ENCODE measurements at places on chromosomes 16 and 17. TPM values are rescaled to one million over a fixed set of nuclear protein-coding genes. Genes with fewer than 3 reads are reported as not detected.

GRCh38 chr17:81460856-81461460 is 51.6 kb downstream of the ACTG1 start:
- DNase-seq = no peak

DNA sequence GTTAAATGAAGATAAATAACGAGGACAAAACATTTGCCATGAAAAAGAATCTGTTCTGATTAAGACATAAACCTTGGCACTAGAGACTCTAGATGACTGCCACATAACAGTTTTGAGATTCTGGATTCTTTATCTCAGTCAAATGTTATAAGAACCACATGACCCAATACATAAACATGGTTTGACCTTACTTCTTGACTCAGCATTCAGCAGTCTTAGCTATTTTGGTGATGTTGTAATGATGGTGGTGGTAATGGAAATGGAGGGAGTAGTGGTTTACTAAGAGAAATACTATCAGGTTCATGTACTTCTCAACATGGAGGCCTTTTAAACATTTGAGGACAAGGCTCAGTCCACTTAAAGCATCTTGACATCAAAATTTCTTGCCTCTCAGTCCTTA is 925.4 kb downstream of the CDH11 start:
- no peak for DNase-seq

The CCL7 gene
- not detected for polyA plus RNA-seq

DNA sequence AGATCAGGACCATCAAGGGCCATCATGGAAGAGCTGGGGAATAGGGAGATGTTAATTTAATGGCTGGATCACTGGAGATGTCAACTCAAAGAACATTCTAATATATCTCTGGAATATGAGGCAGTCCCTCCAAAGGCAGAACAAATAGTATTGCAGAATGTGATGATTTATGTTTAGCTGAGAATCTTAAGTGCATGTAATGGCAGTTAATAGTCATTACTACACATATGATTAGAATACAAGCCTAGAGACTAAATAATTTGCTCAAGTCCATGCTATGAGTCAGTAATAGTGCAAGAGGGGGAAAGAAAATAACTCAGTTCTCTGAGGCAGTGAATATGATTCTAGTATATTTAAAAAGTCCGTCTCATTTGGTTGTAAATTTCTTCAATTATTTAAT is 32.3 kb downstream of the SNTB2 start:
- DNase-seq = no peak

The SENP3 gene
- 61.2 TPM for polyA plus RNA-seq

DNA sequence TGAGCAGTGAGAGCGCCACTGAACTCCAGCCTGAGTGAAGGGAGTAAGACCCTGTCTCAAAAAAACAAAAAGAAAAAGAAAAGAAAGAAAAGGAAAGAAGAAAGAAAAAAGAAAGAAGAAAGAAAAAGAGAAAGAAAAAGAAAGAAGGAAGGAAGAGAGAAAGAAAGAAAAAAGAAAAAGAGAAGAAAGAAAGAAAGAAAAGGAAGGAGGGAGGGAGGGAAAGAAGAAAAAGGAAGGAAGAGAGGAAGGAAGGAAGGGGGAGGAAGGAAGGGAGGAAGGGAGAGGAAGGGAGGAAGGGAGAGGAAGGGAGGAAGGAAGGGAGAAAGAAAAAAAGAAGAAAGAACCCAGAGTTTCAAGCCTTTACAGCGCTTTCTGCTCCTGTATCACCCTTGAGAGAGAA is 19.1 kb downstream of the GINS3 start:
- no peak for DNase-seq

DNA sequence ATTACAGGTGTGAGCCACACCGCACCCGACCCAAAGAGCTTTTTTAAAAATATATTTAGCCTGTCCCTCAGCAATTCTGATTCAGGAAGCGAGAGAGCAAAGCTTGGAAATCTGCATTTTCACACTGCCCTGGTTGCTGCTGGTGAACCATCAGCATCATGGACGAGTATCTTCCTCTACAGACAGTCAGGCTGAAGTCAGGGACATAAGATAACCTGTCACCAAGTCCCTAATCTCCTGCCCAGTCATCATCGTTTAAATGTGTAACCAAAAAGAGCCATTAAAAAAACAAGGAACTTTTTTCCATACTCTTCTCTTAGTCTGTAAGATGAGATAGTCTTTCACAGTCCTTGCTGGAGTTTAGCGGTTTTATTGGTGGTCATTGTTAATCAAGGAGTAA is 6.7 kb downstream of the PMM2 start:
- DNase-seq = no peak

- no peak for DNase-seq
Observed at GRCh38 chr17:49523706-49524472, 28.8 kb downstream of the NGFR start.

The CX3CL1 gene
- polyA plus RNA-seq = 33.2 TPM

The GGT6 gene
- 8.3 TPM for polyA plus RNA-seq

DNA sequence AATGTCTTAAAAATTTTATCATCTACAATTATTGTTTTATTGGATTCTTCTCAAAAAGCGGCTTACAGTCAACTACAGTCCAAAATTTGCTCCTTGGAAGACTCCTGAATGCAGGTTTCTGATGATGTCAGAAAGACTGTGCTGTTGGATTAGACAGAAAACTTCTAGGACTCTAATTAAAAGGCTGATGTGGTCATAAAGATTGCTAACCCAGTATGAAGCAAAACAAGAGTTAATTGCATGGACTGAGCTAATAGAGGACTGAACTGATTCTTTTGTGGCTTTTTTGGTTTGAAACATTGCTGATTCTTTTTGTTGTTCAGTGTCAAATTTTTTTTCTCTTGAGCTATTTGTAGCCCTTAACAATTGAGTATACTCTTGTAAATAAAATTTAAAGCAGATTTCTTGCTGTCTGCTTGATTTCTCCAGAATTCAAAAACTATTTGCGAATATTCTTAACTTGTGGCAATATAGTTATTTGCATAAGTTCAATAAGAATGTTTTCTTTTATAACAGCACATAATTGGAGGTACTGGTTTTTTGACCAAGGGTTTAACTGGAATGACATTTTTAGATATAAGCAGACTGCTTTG is 33.1 kb upstream of the LCMT1 start:
- no peak for DNase-seq

DNA sequence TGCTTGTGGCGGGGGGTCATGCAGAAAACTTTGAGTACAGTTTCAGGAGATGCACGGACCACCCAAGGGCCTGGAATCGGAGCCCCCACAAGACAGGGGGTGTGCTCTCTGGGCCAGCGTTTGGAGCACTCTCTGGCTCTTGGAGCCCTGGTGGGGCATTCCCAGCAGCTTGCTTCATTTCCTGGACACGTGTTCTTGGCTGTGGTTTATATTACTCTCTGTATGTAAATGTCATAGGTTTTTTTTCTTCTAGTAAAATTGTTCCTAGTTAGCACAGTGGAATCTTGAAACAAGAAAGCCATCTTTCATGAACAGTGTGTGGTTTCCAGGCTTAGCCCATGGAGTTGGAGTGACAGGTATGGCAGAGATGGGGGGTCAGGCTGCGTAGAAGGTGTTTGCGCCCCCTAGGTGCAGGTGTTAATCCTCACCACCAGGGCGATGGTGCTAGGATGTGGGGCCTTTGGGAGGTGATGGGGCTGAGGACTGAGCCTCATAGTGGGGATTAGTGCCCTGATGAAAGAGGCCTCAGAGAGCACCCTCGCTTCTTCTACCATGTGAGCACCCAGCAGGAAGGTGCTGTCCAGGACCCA is 79.8 kb downstream of the JPH3 start:
- no peak for DNase-seq

GRCh38 chr17:81396722-81397313 is 1.6 kb downstream of the BAHCC1 start:
- DNase-seq = no peak

The CDH3 gene
- 62.2 TPM for polyA plus RNA-seq

DNA sequence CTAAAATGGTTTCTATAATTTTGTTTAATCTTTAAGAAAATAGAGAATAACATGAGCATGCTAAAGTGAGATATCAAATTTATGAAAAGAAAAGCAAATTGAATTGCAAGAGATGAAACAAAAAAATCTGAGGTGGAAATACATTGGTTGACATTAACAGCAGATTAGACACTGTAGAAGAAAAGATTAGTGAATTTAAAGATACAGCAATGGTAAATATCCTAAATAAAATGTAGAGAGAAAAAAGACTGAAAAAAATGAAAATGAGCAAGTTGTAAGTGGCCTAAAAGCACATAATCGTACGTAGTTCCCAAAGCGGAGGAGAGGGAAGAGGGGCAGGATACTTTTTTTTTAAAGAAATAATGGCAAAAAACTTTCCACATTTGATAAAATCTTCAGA is 30.5 kb upstream of the ALDH3A2 start:
- DNase-seq = no peak

DNA sequence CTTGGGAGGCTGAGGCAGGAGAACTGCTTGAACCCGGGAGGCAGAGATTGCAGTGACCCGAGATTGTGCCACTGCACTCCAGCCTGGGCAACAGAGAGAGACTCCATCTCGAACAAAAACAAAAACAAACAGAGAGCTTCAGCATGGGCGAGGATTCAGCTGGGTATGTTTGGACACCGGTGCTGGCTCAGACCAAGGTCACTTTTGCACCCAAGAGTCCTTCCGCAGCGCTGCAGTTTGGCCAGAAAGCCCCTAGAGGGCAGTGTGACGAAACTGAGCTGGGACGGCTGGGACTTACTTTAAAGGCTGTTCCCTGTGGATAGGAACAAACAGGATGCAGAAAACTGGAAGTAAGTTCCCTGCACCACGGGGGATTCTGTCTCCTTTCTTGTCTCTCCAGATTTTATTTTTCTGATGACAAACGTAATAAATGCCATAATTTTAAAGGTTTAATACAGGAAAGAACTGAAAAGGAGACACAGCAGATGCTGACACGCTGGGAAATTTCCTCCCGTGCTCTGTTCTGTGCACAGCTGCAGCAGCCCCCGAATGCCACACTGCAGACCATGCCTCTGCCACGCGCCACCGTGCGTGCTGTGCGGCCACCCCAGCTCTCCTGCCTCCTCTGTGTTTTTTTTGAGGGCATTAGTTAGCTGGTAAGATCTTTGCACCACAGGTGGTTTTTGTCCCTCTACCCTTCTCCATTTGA is 25.2 kb upstream of the USP36 start:
- DNase-seq = peak; percentile 69

The NPIPB13 gene
- 37.4 TPM for polyA plus RNA-seq

DNA sequence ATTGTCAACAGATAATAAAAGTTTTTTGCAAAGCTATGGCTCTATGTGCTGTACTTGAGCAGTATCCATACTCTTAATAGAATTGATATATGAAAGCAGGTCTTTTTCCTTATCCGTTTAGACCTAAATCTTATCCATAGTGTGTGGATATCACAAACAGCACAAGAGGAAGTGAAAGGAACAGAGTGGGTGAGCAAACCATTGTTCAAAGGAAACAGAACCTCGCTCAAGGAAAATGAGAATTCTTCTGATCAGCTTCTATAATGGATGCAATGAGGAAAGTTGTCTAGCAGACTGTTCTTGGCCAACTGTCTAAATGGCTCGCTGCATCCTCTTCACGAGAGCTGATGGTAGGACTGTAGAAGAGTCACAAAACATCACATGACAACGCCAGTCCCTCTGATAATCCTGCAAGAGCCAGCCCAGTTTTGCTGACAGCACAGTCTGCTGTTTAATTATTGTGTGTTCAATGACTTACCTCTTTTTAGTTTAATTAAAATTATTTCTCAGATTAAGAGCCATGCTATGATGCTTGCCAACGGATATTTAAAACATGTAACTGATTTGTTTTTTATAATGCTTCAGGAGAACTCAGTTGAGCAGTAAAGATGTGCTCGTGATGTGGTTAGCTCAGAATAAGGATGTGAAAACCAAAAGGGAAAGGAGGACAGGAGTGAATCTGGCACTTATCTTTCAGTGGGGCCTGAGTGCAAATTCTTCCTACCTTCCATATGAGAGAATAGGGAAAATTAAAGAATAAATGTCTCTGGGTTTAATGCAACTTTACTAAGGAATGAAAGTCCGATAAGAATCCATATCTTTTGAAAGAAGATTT is 38.5 kb downstream of the WWOX start:
- DNase-seq = no peak

- DNase-seq = no peak
Observed at GRCh38 chr17:6524520-6524919, 31.8 kb downstream of the PITPNM3 start.

The PHOSPHO1 gene
- polyA plus RNA-seq = 1.4 TPM

GRCh38 chr17:78805301-78805700 is 23.2 kb upstream of the CYTH1 start:
- no peak for DNase-seq

Data from renal pelvis (tissue), 12 donors.